AG09319 (cell line): ENCODE measurements at places on chromosomes 7 and 10.

DNA sequence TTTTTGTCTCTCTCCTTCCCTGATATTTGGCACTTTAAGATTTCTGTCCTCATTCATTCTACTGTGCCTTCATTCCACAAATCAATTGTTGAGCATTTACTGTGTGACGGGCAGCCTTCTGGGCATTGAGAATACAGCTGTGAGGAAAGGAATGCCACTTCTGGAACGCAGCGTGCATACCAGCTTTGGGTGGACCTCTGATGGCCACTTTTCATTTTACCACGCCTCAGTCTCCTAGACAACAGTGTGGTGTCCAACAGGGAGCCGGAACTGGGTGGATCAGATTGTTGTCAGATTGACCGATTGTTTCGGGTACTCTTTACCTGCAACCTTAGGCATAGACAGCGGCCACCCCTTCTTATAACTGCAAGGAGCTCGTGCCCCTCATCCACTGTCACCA, 222.7 kb upstream of the DPP6 start:
- no peak for DNase-seq

- DNase-seq: no peak
Observed at GRCh38 chr7:123845823-123846216, 851 bp downstream of the HYAL4 start.

DNA sequence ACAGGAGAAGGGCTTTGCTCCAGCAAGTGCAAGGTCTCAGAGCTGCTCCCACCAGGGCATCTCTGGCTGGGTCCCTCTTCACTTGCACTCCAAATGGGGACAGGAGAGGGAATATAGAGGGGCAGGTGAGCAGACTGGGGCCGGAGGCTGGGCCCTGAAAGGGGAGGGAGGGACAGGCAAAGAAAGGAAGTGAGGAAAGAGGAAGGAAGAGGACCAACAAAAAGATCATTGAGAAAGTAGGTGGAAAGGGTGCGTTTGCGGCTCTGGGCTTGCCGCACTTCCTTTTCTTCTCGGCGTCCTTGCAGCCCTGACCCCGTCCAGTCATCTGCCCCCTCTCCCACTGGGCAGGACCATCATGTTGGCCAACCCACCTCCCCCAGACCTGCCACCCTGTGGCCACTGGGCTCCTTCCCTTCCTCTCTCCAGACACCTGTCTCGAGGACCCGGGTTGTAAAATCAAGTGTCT, 14.0 kb downstream of the ITPRIP start:
- no peak for DNase-seq

DNA sequence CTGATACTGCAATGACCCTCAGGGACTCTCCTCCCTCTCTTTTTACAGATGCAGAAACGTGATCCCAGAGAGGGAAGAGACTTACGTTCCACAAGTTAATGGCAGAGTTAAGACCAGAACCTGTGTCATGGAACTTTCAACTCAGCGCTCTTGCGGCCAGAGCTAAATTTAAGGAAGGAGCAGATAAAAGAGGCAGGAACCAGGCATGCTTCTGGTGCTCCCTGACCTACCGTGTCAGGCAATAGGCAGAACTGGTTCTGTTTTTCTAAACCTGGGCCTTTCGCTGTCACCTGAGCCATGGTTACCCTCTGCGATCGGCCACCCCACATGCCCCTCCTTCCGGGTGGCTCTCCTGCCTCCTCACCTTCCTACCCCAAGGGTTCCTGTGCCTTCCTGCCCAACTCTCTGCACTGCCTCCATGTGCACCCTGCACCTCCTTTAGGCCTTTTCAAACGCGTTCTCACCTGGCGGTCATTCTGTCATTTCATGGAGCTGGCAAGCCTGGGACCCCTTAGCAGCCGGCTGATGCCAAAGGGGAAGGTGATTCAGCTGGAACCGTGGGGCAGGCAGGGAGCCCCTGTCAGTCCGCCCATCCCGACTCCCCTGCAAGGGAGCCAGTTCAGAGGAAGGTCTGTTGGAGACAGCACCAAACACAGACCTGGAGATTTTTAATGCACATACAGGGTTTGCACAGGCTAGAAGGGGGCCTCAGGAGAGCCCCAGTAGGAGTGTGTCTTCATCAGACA, 7.7 kb upstream of the GBX1 start:
- DNase-seq: no peak

DNA sequence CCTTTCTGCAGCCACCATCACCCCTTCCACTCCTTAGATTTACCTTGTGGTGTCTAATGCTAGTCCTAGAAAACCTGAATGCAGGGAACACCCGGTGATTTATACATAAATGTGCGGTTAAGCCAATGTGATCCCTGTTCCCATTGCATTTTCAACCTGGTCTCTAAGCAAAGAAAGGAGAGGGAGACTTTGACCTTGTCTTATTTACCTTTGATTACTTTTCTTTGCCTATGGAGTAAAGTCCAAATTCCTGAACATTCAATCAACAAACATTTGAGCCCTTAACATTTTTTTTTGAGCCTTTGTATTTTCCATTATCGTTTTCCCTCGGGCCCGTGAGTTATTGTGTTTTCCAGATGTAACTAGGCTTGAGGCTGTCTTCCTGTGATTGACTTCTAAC, 233.9 kb downstream of the ZNF248 start:
- no peak for DNase-seq

GRCh38 chr7:19754521-19755116, 18.8 kb downstream of the TMEM196 start:
- no peak for DNase-seq

DNA sequence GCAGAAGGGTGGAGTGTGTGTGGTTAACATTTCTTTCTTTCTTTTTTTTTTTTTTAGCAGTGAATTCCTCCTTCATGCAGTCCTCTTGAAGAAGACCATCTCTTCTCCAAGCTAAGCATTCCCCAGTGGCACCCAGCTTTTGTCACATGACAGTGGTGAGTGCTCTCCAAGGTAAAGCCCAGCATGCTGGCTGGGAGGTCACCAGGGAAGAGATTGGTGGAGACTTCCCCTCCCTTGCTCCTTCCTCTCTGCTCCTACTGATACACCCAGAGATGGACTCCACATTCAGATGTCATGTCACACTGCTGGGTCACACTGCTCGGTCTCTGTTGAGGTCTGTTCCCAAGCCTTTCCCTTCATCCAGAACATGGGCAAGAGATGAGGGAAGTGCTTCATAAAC, 55.3 kb downstream of the FRMPD2 start:
- no peak for DNase-seq

DNA sequence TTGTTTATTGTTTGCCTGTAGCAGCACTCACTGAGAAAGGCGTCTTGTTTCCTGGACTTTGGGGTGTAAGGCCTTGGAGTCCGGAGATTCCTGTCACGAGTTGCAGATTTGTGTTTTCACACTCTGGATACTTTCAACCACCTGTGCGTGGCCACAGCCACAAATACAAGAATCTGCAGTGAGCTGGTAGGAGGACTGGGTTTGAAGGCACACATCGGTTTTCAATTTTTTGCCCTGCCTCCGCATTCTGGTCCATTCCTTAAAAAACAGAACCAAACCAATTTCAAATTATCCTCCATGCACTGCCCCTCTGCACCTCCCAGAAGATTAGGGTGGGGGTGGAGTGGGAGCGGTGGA, 619 bp downstream of the EXOC4 start:
- DNase-seq: no peak

GRCh38 chr7:128352636-128353035, 8.9 kb downstream of the PRRT4 start:
- DNase-seq: no peak

GRCh38 chr7:125495997-125496396, 566.4 kb upstream of the POT1 start:
- no peak for DNase-seq

DNA sequence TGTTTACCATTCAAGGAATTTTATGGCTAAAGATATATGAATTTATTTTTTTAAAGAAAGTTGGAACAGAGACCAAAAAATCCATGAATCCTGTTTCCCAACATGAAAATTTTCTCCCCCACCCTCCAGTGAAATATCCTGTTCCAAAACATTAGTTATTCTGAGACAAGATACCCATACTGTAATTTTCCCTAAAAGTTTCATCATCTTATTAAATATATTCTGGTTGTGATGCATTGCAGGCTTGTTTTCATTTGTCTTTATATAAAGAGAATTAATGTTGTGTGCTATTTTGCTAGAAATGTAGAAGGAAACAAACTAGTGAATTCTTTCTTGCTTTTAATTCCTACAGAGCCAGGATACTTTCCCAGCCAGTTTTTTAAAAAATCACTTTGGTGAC, 106.6 kb downstream of the EXOC4 start:
- no peak for DNase-seq

DNA sequence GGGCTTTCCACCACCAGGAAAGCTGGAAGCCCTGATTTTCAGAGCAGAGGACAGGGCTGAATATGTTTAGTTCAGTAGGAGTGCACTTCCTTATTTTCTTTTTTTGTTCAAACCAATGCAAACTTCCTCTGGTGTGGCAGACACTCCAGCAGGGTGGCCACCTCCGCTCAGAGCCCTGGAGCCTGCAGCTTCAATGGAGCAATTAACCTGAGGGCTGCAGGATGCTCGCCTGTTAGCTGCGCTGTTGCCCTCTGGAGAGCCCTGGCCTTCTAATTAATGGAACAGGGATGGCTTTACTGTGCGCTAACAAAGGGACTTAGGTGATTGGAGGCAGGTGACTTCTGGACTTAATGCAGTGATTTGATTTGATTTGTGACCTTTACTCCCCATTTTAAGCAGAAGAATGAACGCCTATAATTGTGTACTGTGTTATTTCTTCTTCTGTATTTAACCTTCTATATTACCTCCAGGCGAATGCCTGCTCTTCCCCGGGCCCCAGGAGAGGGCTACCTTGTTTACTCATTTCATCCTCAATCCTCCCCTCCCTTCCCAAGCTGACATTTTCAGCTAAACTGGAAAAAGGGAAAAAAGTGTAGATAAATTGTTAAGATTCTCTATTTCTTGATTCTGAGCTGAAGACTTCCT, 123.0 kb upstream of the CTBP2 start:
- DNase-seq: no peak

GRCh38 chr10:58741673-58742072, 229.0 kb downstream of the BICC1 start:
- no peak for DNase-seq

DNA sequence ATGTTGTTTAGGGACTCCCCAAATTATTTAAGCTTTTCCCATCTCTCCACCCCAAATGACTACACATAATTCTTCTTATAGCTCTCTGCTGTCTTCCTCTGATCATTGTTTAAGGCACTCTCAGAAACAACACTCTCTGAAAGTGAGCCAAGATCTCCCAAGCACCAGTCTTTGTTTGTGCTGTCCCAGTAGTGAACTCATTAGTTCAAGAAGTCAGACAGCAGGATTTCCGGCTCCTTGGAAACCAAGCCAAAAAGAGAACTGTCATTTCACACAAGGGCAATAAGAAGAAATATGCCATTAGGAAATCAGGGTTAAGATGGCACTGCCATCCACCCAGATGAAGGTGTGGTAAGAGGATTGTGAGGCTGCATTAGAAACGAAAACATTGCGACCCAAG, 83.1 kb downstream of the FZD1 start:
- no peak for DNase-seq

DNA sequence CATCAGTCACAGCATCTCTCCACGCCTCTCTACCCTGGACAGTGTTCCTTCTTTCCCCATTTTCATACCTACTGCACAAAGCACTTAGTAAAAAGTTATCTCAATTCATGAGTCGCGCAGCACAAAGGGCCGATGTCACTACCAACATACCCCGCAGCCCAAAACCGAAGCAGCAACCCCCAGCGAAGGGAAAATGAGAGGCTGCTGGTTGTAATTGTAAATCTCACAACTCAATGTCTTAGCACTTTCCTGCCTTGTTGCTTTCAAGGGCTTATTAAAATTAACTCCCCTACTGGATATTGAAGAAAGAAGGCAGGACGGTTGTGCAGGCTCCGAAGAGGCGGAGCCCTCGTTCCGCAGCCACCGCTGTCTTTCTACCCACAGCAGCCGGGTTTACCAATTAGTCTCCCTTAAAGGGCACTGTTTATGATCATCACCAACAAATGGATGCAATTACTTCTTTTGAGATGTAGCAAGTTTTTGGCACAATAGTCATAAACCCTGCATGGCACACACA, 6.5 kb downstream of the DIP2C start:
- DNase-seq: no peak

- DNase-seq: no peak
Observed at GRCh38 chr7:131203291-131203976, 124.2 kb upstream of the MKLN1 start.

GRCh38 chr7:116776046-116776445, 86.3 kb upstream of the CAPZA2 start:
- no peak for DNase-seq

GRCh38 chr10:112083472-112083871, 100.1 kb downstream of the GPAM start:
- DNase-seq: no peak

- no peak for DNase-seq
Observed at GRCh38 chr7:50798126-50798525, 15.4 kb upstream of the GRB10 start.

GRCh38 chr7:20700453-20701227, 85.2 kb downstream of the ABCB5 start:
- no peak for DNase-seq

GRCh38 chr10:133258818-133259601, 17.7 kb downstream of the ADAM8 start:
- DNase-seq: peak; percentile 97

DNA sequence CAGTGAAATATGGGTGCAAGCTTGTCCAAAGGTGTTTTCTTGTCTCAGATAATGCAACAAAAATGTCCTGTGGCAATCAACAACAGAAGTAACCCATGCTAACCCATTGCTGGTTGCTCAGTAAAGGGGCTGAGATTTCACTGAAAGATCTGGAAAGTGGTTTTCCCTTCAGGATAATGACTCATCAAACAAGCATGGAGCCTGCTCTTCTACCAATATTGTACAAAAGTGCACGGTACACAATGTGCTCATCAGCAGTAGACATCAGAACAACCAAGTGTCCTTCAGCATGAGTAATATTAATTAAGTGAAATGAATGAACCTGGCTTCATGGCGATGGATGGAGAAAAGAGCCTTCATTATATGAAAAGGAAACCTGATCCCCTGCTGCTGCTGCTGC, 287.1 kb upstream of the NEBL start:
- no peak for DNase-seq

DNA sequence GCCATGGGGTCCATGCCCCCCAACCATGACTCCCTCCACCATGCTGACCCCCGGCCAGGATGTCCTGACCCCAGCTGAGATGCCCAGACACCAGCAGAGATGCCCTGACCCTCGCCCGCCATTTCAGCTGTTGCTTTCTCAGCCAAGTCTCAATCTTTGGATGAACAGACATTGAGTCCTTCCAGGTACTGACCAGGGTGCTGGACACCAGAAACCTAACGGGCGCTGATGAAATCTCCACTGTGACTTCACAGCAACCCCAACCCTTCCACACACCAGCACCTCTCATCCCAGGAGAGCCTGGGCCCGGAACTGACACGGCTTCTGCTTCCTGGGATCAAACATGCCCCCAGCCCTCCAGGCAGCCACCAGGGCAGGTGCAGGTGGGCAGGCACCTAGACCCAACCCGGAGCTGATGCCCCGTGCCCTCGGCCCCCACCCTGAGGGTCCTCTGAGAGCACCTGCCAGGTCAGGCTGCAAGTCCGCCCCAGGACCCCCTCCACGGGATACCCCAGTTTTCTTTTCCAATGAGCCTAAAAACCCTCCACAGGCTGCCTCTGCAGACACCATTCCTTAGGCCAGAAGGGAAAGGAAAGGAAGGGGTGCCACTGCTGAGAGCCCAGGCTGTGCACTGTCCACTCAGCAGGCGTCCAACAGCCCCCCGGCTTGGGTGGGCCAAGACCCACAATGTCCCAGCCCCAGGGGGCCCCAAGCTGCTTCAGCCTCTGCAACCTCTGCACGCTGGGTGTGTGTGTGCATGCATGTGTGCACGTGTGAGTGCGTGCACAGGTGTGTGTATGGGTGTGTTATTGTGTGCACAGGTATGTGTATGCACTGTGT, 43.4 kb upstream of the PDGFA start:
- DNase-seq: no peak
